ENCODE measurements at places on chromosomes 7 and 10. TPM values are rescaled to one million over a fixed set of nuclear protein-coding genes. Genes with fewer than 3 reads are reported as not detected.

- DNase-seq: no peak
Observed at GRCh38 chr10:28987555-28988320, 301.1 kb upstream of the LYZL1 start.

DNA sequence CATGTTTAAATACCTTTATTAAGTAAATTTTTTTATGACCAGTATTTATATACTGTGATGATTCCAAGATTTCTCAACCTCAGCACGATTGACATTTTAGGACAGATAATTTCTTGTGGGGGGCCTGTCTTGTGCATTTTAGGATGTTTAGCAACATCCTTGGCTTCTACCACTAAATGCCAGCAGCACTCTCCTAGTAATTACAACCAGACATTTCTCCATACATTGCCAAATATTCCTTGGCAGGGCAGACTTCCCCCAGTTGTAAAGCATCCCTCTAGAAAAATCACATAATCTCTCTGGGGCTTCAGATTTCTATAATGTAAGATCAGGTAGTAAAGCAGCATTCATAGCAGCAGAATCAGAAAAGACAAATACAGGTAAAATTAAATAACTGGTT, 7.8 kb upstream of the LIPM start:
- DNase-seq: peak; percentile 74

DNA sequence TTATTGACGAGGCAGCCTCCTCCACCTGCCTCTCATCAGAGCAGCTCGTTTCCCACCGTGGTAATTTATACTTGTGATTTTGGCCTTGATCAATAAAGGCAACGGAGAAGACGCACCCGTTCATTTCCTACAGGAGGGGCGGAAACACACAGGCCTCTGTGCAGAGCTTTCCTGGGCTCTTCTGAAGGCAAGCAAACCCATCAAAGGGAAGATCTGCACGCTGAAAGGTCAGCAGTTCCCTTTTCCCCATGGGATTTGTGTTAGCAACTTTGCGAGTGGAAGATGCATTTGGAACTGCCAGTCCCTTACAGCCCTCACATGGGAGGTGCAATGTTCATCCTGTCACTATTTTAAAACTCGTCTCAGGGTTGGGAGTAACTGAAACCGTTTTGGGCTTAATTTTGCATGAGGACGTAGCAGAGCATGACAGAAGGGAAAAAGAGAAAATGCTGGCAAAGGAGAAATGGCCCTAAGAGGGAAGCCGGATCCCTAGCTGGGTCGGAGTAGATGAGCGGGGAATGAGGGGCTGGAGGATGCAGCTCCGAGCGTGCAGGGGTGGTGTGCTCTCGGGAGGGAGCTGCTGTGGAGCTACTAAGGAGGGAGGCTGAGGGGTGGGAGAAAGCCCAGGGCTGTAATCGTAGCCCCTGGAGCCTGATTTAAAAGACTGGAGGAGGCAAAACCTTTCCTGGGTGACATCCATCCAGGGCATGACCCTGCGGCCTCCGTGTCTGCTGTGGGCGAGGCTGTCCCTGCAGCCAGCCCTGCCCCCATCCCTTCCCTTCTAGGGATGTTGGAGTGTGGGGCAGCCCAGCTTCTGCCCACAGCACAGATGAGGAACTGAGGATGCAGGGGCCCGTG, 111.1 kb upstream of the FAM20C start:
- no peak for DNase-seq

- peak; percentile 66 for DNase-seq
Observed at GRCh38 chr7:30240106-30240800, 44.1 kb upstream of the ZNRF2 start.

DNA sequence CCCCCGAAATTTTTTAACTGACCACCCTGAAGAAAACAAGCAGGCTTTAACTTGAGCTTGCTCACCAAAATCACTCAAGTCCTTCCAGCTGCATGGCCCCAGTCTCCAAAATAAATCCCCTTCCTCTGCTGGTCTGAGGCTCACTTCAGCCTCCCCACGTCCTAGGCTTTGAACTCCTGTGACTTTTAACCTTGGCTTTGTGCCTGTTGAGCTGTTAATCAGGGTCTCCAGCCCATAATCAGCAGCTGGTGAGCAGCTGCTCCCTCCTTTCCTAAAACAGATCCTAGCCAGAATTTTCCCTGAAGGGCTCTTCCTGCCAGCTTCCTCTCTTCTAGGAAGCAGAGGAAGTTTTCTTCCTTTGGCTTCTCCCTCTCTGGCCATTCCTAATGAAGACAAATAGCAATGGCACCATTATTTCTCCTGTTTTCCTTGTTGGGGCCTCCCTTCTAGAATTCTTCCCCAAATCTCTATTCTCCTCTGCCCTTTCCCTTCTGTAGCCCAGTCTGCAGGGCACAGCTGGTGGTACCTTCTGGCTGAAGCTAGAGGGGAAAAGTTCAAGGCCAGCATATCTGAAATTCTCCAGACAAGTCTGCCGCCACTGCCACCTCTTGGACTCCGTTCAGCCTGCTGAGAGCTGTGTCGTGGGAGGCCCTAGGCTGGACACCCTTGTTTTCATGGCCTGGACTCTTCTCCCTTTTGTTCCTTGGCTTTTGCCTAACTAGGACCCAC, 152.1 kb downstream of the NOC3L start:
- DNase-seq: peak; percentile 42

DNA sequence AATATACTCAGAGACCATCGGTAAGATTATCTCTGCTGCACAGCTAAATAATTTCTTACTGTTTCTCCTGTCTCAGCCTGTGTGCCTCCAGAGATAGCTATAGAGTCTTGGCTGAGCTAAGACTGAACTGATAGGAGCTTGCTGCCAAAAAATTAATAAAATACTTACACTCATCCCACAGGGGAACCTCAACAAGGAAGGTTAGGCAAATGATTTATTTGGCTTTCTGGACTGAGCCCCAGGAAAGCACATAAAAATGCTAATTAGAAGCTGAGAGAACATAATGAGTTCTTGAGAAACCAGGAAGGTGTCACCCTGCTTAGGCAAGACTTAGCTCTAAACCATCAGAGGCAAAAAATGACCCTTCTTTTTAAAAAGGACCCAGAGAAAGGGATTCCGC, 534.5 kb downstream of the TNS3 start:
- no peak for DNase-seq

GRCh38 chr7:139124084-139124914, 14.8 kb upstream of the ZC3HAV1 start:
- no peak for DNase-seq

DNA sequence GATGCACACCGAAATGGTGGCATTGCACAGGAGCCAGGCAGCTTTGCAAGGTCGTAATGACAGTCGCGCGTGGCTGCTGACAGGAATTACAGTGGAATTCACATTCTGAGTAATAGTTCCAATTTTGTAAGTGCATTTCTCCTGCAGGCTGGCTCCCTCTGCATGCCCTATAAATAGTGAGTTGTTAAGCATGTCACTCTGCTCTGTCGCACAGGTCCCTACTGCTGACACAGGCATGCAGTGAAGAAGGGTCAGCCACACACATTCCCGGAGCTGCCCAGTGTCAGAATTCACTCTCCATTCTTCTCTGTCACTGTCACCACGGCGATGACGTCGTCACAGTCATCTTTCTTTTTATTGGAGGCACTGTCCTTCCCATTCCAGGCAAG, 49.2 kb upstream of the SHH start:
- no peak for DNase-seq

DNA sequence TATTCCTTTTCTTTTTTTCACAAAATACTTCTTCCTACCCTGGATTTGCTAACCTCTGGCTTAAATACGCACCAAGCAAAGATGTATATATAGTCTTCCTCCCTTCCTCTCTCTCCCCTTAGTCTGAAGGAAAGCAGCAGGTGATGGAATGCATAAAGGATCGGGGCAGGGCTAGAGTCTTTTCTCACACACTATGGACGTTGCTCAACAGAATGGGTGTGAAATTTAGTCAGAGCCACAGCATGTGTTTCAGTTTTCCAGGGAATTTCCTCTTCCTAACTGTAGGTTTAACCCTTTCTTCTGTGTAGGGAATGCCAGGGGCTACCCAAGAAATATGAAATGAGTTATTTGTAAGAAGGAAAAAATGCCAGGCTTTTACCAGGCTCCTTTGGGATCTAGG, 71.4 kb upstream of the NFKB2 start:
- DNase-seq: no peak

- DNase-seq: no peak
Observed at GRCh38 chr10:8416192-8416701, 361.8 kb downstream of the GATA3 start.

- no peak for DNase-seq
Observed at GRCh38 chr10:3766046-3766756, 18.8 kb downstream of the KLF6 start.

DNA sequence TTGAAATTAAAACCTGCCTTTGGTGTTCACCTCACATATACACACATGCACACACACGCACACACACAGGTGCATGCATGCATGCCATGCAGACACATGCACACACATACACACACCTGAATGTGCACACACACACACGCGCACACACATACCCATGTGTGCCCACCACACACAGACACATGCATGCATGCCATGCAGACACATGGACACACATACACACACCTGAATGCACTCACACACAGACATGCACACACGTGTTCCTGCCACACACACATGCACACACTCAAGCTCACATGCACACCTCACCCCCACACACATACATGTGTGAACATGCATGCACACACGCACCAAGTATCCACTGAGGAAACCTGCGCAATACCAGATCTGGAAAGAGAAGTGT, 136.4 kb downstream of the KLF6 start:
- no peak for DNase-seq

DNA sequence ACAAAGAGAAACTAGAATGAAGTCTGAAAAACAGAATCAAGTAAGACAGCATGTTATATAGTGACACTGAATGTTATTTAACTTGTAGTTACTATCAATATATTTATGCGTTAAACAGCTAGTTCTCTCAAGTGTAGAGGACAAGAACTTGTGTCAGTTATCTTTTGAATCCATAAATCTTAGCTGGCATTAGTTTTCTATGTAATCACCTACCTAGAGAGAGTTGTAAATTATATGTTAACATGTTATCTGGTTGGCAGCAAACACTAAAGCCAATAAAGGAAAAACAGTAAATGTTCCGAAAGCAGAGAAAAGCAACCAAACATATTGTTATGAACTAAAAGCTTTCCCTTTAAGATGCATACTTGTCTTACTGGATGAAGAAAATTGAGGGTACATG, 36.8 kb downstream of the SLC18A2 start:
- no peak for DNase-seq

DNA sequence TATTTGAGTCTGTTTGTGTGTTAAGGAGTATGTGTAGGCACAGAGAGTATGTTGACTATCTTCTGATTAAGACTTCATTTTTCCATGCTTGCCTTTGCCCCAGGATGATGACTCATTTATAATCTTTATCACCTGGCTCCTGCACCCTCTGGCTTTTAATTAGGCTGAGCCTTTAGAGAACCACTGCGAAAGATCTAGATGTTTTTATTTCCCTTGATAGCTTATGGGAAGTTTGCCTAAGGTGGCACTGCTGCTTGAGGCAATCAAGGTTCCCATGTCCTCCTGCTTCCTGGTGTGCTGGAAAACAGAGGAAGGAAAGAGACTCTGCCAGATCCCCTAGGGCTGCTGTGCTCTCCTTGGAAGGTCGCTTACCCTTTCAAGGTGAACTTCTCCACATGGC, 114.6 kb downstream of the ARL4A start:
- no peak for DNase-seq

DNA sequence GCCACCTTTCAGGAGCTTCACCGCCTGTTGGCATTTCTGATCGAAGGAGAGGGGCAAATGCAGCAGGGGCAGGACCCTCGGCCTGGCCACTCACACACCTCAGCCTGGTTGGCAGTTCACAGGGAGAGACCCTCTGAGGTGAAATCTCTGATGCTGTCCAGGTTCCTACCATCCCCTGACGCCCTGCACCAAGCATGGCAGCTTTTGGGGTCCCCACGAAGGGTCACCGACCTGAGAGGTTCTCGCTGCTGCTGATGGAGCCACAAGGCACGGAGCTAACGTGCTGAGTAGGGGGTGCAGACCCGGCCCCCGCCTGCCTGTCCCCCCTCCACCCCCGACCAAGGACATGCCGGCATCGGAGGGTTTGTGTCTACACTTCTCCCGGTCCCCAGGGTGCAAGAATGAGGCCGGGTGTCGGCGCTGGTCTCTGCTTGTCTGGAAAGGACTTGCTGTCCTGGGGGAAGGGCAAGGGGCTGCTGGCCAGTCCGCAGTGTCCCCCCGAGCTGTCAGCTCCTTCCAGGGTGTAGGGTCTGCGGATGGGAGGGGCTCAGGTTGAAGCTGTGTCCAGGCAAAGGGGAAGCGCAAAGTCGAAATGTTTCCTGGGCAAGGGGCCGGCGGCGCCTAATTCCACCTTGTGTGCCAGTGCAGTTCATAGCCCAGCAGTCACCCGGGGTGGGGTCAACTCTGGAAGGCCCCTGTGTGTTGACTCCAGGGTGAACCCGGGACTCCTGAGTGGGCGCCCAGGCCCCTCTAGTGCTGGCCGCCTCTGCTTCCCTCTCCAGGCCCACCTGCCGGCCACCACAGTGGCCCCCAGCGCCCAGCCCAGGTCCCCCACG, 132.6 kb downstream of the DNAJB6 start:
- no peak for DNase-seq

DNA sequence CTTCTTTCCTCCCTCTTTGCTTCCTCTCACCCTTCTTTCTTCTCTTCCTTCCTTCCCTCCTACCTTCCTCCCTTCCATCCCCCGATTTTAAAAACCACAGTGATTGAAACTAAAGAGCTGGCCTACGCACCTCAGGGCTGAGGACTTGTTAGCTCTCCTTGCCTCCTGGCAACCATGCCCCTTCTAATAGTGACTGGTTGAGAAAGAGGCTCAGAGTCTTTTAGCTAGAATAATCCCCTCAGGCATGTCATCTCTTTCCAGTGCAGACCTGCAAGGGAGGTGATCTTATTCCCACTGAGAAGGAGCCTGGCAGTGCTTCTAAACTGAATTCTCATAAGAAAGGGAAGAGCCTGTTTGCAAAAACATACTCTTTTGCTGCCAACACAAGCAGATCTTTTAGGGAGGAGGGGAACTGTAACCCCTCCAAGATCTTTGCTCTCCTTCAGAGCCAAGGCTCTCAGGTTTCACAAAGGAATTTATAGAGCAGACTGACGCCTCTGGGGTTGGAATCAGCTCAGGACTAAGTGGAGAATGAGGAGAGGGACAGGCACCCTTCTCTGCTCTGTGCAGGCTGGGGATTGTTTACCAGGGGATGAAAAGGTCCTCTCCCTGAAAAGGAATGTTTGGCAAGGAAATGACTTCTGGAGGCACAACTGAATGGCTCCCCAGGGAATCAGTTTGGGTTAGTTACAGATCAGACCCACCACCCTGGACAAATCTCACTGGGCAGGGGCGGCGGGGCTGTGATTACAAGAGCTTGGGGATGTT, 9.4 kb upstream of the ANKRD1 start:
- DNase-seq: peak; percentile 93

DNA sequence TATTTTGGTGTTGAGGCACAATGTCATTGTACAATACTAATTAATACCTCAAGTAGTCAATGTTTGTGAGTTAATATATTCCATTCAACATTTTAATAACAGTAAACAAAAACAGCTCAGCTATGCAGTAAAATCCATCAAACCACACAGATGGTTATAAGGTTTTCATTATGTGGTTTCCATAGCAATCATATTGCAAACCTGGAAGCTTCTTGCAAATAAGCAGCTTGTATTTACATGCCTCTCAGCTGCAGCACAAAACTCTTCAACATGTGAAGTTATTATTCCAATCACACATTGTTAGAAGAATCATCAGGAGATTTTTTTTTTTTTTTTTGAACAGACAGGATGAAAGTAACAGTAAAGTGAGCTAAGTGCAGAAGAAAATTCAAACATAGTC, 170.2 kb downstream of the SKAP2 start:
- DNase-seq: no peak

IL15RA gene
- 0.27 TPM for total RNA-seq

PIK3AP1 gene
- 2.0 TPM for total RNA-seq

ADAP1 gene
- total RNA-seq: 12.8 TPM

SLC39A12 gene
- total RNA-seq: 0.21 TPM

ACSL5 gene
- total RNA-seq: not detected

NPSR1 gene
- not detected for total RNA-seq

ANXA8 gene
- 0.32 TPM for total RNA-seq

Data from cardiac muscle cell (in vitro differentiated cells and primary cell).